Endothelial cell (in vitro differentiated cells): ENCODE measurements at places on chromosomes 4 and X.

DNA sequence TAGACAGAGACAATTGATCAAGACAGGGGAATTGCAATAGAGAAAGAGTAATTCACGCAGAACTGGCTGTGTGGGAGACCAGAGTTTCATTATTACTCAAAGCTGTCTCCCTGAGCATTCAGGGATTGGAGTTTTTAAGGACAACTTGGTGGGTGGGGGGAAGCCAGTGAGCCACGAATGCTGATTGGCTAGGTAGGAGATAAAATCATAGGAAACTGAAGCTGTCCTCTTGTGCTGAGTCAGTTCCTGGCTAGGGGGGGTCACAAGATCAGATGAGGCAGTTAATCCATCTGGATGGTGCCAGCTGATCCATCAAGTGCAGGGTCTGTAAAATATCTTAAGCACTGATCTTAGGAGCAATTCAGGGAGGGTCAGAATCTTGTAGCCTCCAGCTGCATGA, 358.6 kb downstream of the GPM6A start:
- no peak for DNase-seq

DNA sequence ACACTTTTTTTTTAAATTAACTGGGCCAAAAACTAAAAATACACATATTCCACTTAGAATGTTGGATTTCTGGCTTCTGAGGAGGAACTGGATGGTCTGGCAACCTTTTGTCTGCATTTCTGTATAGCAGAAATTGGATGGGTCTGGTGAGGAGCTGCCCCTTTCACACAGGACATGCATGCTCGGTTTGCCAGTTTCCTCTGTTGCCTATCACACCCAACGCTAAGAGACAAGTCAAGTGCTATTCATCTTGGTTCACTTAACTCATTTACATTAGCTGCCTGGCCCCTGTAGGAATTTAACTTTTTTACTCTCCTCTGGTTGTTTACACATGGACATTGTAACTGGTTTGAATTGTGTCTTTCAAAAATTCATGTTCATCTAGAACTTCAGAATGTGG, 195.7 kb downstream of the PACRGL start:
- DNase-seq = no peak

GRCh38 chr4:128675083-128675482, 134.4 kb upstream of the JADE1 start:
- DNase-seq = no peak

DNA sequence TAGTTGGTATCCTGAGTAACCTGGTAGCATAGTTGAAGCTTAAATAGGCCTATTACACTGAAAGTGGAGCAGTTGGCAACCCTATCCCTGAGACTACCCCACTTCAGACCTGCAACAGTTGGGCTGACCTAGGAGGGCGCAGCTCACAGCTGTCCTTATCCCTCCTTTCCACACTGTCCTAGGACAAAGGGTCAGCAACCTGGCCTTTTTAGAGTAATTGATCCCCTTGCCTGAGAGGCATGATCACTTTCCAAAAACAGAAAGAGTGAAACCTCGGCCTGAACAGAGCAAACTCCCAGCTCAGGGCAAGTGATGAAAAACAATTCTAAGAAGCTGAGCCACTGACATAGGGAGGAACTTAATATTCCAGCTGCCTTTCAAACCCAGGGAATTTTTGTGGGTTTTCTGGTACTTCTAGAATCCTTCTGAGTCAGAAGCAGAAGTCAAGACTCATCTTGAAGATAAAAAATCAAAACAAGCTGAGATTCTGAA, 94.9 kb upstream of the MYOZ2 start:
- DNase-seq = no peak

DNA sequence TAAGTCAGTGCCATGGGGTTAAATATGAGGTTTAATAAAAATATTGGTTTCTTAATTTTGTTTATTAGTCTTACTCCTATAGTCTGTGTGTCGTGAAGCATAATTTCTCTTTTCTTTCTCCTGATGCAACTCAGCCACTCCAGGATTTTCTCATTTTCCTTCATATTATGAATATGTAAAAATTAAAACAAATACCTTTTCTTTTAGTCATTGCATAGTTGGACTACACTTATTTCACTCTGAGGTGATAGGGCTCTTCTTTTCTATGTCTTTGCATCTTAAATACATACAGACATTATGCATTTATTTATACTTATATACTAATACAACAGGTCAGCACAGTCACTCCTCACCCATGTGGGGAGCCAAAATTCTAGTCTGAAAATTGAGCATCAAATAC, 19.1 kb downstream of the GALNT7 start:
- no peak for DNase-seq

GRCh38 chrX:24828600-24828999, 134.9 kb downstream of the POLA1 start:
- no peak for DNase-seq

- no peak for DNase-seq
These were observed 3.5 kb upstream of the SAP30 start for GRCh38 chr4:173367285-173367684.

DNA sequence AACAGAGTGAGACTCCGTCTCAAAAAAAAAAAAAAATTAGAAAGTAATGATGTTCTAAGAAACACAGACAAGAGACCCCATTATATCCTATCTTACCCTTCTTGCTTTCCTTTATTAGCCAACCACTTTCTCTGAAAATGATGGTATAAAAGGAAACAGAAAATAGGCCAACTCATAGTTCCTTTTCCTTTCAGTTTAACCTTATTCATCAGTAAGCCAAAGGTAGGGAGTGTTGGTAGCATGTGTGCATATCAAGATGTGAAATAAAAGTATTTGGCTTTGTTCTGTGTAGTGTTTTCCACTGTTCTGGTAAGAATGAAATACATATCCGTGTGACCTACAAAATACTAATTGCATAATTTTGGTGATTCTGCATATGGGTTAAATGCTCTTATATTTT, 266.6 kb downstream of the ZNF674 start:
- no peak for DNase-seq

DNA sequence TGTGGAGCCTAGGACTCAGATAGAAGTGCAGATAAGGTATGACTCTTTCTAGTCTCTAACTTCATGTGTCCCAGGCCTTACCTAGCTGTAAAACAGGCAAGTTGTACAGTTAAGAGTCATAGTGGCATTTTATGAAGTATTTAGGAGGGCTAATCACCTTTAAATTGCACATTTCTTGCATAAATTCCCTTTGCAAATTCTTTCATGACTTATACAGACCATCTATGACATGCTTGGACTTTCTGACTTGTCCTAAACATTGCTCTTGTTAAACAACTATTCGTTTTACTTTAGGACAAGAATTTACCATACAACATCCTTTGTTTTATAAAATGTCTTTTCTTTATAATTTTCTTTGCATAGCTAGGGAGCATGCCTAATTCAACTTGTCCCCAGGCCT, 7.8 kb upstream of the RRAGB start:
- DNase-seq = no peak

GRCh38 chr4:17762726-17763125, 18.7 kb downstream of the FAM184B start:
- no peak for DNase-seq

- no peak for DNase-seq
These were observed 3.8 kb downstream of the DOK7 start for GRCh38 chr4:3466691-3467600.

- DNase-seq = no peak
These were observed 450.6 kb downstream of the C4orf33 start for GRCh38 chr4:129546531-129546930.

DNA sequence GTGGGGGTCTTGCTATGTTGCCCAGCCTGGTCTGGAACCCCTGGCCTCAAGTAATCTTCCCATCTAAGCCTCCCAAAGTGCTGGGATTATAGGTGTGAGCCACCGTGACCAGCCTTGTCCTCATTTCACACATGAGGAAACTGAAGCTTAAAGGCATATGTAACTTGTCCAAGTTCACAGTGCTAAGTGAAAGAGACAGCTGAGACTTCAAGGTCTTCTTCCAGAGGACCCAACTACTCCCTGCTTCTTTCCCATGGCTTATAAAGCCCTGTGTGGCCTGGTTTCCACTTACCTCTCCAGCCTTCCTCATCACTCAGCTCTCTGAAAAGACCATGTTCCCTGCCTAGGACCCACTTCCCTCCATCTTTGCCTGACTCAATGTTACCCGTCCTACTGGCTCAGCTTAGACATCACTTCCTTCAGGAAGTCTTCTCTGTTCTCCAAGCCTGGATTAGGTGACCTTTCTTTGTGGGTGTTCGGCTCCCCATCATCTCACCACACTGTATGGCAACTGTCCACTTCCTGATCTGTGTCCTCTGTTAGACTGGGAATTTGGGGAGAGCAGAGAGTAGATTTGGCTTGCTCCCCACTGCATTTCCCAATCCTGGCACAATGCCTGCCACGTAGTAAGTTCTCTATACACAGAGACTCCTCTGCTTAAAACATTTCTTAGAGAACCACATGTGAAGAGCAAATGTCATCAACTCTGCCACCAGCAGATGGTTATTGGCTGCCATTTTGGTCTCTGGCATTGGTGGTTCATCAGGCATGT, 30.4 kb upstream of the LAMP2 start:
- no peak for DNase-seq

DNA sequence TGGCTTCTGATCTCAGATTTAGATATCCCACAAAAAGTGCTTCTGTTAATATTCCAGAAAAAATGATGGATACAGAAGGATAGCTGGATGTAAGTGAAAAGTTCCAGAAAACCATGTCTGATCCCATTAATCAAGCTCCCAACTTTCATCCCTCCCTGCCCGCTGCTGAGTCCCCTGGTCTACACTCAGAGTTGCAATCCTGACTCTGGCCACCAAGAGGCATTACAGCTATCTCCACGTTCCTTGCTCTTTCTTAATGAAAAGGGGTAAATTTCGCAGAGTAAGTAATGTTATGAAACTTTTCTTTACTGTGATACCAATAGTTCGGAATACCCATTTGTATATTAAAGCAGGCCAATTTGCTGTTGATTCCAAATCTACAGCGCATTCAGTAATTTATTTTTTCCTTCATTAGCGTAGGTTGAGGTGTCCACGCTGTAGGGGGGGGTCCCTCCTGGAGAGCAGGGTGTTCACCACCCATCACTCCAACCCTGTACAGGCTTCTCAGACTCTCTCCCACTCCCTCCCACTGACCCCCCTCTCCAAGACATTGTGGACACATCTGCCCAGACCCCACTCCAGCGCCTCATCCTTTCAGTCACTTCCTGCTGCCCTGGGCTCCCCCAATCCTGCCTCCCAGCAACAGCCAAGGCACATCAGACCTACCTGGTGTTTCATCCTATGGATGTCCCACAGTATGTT, 55.1 kb downstream of the RAB40A start:
- peak; percentile 22 for DNase-seq

DNA sequence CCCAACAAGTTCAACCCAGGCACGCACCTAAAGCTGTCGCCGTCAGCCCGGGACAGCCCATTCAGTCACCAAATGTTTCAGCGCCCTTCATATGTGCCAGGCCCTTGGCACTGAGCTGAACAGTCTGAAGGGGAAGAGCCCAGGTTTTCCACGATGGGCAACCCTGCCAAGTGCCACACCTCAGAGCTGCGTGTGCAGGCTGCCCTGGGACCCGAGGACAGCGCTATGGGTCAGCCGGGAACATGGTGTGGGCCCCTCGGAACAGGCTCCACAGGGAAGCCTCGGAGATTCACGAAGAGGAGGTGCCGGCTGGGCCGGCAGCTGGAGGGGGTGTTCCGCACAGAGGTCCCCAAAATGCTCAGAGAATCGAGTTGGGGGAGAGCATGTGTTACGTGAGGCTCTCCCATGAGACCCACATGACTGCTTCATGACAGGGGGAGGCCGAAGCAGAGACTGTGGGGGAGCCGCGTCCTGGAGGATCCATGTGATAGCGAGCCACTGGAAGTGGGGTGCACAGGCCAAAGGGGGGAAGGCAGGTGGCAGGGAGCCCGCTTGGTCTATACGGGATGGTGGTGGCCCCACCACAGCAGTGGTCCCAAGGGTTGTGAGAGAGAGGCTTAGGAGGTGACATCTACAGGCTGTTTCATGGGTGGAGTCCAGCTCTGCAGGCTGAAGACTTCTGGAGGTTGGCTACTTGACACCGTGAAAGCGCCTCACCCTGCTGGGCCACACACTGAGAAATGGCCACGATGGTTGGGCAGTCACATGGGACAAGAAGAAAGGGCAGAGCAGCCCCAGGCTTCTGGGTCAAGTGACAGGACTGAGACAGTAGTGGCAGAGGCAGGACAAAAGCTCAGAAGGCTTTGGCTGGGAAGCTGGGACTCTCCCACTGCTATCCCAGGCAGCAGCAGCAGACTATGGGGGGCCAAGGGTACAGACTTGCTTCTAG, 14.2 kb downstream of the BCAP31 start:
- DNase-seq = no peak

- no peak for DNase-seq
These were observed 639 bp upstream of the SORCS2 start for GRCh38 chr4:7191546-7192251.

DNA sequence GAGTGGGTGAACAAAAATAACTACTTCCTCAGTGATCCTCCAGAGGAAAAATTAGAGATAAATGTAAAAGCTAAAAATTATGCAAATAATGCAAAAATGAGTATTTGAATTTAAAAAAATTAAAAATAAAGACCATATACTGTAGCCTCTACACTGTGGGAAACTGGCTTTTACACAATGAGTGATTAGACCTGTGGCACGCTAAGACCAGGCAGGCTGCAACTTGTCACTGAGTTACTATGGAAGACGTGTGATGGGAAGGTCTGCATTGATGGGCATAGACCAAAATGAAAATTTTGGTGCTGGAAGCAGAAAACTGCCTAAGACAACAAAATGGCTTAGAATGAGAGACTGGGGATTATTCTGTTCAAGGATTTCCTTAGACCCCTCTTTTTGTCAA, 30.2 kb downstream of the BTC start:
- DNase-seq = no peak

DNA sequence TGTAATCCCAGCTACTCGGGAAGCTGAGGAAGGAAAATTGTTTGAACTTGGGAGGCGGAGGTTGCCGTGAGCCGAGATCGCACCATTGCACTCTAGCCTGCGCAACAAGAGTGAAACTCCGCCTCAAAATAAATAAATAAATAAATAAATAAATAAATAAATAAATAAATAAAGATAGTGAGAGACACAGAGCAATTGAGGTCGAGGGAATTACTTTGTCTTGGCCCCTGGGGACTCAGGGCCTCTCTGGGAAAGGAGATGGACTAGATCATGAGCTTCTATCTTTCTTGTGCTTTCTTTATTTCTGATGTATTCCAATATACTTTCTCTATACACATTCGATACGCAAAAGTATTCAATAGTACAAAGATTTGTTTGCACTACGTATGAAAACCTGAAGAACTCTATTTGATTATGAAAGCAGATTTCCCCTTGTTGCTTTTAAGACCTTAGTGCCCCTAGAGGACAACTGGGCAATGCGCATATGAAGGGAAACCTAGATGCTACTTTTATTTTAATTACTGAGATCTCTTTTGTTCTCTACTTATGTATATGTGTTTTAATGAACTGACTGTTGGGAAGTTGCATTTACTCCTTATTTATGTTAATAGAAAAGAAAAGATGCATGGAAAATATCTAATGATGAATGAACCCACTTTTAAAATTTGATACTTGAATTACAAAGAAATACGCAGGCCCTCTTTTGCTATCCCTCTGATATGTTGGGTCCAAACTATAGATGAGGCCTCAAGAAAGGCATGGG, 12.8 kb upstream of the ELOVL6 start:
- DNase-seq = no peak

- DNase-seq = no peak
These were observed 58.3 kb upstream of the RAP1GDS1 start for GRCh38 chr4:98202907-98203306.
